ENCODE measurements at places on chromosomes 2 and 18. TPM values are rescaled to one million over a fixed set of nuclear protein-coding genes. Genes with fewer than 3 reads are reported as not detected.

IL1RN gene
- 0.36 TPM for polyA plus RNA-seq

ANKRD30BL gene
- not detected for polyA plus RNA-seq

BMP10 gene
- polyA plus RNA-seq, result not detected

UGT1A7 gene
- polyA plus RNA-seq, result not detected

- peak; percentile 67 for DNase-seq
Observed at GRCh38 chr2:105789745-105790460, 45.2 kb downstream of the NCK2 start.

DNA sequence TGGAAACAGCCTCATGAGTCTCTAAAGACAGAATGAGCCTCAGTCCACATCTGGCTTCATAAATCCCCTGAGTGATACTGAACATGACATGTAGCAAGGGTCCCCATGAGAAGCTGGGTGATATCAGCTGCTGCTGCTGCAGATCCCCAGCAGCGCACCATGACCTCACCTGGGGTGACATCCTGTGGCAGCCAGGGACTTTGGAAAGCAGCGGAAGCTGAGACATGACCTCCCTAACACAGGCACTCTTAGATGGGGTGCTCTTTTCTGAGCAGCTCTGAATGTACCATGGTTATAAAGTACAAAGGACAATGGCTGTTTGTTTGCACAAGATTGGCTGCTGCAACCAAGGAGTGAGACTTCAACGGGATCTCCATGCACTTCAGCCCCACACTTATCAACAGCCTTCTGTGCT, 74.7 kb upstream of the TMEM200C start:
- no peak for DNase-seq
